ENCODE measurements at places on chromosomes 16 and 17.

DNA sequence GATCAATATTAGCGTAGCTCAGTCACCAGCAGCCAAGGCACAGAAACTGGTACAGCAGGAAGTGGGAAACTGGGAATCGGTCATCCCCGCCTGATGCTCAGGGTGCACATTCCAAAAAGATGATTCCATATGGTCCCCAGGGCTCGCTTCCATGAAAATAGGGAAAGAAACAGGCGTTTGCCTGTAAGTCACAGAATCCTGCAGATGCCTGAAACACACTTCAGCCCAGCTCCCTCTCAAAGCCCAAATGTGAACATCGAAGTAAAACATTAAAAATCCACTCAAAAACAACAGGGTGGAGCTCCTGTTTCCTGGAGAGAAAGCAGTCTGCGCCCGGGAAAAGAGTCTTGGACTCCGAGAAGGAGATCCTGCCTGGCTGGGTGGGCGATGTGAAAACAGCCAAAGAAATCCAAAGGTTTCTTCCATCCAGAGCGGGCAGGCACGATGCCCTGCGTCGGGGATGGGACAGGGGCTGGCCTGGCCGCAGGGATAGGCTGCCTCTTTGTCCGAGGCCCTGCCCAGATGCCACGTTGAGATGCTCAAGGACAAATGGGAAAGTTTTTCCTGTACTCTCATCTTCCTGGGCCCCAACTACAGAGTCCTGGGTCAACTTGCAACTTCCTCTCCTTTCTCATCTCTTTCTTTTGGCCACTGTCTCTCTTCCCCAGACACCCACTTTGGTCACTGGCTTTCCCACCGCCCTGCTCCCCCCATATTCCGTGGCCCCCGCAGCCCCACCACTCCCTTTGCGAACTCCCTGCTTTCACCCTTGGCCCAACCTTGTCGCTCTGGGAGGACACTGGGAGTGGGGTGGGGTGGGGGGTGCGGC lies 743 bp downstream of the WIPI1 start:
- DNase-seq, result peak; percentile 87

- DNase-seq, result peak; percentile 55
Measured at GRCh38 chr16:57530522-57531252, 5.7 kb downstream of the CCDC102A start.

GRCh38 chr17:39281806-39282205 lies 56.1 kb upstream of the STAC2 start:
- DNase-seq, result peak; percentile 15

GRCh38 chr17:3594976-3595375 lies 14.2 kb downstream of the TRPV1 start:
- no peak for DNase-seq

- peak; percentile 88 for DNase-seq
Measured at GRCh38 chr17:50397111-50397918, at the start of gene LRRC59. Gene LRRC59, minus strand, starts transcription at chr17:50397523. Its CDS starts 206 bp downstream, at chr17:50397317.
